ENCODE measurements at places on chromosomes 1 and 21. TPM values are rescaled to one million over a fixed set of nuclear protein-coding genes. Genes with fewer than 3 reads are reported as not detected.
A peak's percentile ranks its signal among the peaks of the same experiment; 100 is the strongest.

GRCh38 chr1:8430476-8430875, 112.6 kb downstream of the SLC45A1 start:
- no peak for DNase-seq

GRCh38 chr1:96808191-96808590, 86.6 kb downstream of the PTBP2 start:
- no peak for DNase-seq

GRCh38 chr1:238457610-238458009, 566.9 kb upstream of the ZP4 start:
- DNase-seq = no peak

- no peak for DNase-seq
Measured at GRCh38 chr21:42002421-42002958, 7.7 kb downstream of the ZBTB21 start.

DNA sequence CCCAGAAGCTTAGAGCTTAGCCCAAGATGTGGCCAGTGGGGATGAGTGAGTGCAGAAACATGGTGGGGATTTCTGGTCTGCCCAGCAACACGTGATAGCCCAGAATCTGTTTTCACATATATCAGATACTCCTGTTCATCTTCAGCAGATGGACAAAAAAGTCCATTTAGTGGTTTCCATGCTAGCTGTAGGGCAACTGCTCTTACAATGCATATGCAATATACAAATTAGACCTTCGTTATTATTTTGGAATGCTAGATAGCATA, 96.9 kb upstream of the SGIP1 start:
- DNase-seq = no peak

DNA sequence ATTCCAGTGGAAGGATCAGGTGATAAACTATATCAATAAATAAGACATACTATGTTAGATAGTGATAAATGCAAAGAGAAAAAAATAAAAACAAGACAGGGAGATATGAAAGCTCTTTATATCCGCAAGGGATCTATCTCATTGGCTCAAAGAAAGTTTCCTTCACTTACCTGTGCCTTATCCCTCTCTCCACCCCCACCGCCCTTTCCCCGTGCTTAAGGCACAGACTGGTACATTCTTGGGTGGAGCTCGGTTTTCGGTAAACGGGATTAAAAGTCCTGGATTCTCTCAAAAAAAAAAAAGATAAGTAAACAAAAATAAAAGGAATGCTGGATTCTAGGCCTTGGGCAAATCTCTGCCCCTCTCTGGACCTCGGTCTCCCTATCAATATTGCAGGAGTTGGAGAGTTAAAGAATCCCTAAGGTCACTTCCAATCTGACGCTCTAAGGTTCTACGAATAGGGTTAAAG, 593 bp upstream of the DNAJC16 start:
- peak; percentile 45 for DNase-seq

GRCh38 chr21:46538262-46538661, 66.6 kb downstream of the S100B start:
- DNase-seq = no peak

DNA sequence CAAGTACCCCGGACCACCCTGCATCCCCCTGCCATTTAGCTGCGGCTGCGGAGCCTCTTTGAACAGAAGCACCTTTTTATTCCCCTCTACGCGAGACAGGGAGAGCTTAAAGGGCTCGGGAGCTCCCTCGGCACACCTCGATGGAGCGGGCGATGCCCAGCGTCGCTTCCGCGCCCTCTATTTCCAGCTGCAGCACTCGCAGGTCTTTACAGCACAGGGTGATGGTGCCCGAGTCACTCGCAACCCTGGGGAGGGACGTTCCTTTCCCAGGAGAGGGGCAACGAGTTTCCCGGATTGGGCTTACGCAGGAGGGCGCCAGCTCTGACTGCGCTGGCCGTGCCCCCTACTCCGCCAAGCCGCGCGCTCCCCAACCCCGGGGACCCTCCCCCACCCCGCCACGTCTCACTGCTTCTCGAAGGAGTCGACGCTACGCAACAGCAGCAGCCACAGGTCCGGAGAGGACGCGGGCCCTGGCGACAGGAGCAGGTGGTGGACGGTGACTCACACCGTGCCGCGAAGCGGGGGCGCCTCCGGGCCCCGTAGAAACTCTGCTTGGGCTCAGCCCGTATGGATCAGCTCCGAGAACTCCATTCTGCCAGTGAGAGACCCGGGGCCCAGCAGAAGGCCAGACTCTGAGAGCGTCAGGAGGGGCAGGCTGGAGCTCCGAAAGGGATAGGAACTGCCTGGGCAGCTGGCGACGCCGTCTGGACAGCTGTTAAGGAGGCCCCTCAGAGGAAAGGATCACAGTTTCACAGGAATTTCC, 5.8 kb upstream of the FAM167B start:
- DNase-seq = peak; percentile 75

- no peak for DNase-seq
Measured at GRCh38 chr1:22525646-22526045, 37.6 kb upstream of the EPHA8 start.

GRCh38 chr21:34498623-34499022, 13.4 kb downstream of the KCNE1 start:
- DNase-seq = no peak

DNA sequence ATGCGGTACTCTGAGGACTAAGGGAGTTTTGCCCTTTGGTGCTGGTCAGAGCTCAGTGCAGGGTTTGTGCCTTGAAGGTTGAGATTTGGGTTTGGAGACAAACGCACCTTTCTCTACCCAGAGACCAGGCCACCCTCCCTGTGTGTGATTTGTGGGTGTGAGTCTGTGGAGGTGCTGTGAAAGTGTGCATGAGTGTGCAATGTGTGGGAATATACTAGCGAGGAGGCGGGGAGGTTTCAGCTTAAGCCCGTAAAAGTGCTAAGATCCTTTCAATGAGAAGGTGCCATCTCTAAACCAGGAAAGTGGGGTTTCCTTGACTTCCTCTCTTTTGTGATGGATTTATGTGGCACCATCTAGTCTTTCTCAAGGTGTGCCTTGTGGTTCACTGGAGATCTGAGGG, 225.7 kb downstream of the HHAT start:
- DNase-seq = no peak

- DNase-seq = no peak
Measured at GRCh38 chr1:7110321-7110720, 325.1 kb downstream of the CAMTA1 start.

DNA sequence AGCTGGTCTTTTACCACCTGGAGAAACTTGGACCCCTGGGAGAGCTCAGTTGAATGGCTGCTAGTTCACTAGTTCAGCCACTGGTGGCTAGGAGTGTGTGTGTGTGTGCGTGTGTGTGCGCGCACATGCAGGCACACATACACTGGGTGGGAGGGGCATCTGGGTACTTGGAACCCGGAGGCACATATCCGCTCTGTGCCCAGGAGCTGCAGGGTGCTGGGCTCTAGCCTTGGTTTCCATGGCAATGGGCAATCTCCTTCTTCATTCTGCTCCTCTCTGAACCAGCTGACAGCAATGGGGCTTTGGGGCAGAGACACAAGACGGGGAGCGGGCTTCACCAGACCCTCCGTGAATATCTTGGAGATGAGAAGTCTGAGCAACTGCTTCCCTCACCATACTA, 87.1 kb upstream of the DISP3 start:
- DNase-seq = no peak

Gene EPS8L3
- not detected for total RNA-seq

Gene PLA2G5
- 0.16 TPM for total RNA-seq

Gene GBP5
- not detected for total RNA-seq

Gene OXCT2
- total RNA-seq = 4.0 TPM

Gene EXTL1
- 1.2 TPM for total RNA-seq

Gene KRTAP19-8
- not detected for total RNA-seq

Gene ALPL
- total RNA-seq = 187 TPM

Gene AGT
- total RNA-seq = not detected

Gene CDKN2C
- total RNA-seq = not detected

Gene SMIM11
- 8.9 TPM for total RNA-seq
